ENCODE measurements at places on chromosomes 7 and 10. TPM values are rescaled to one million over a fixed set of nuclear protein-coding genes. Genes with fewer than 3 reads are reported as not detected.

Gene ITIH2
- total RNA-seq, result 0.95 TPM

Gene CRHR2
- total RNA-seq, result not detected

GRCh38 chr10:32731527-32731926, 226.5 kb downstream of the ITGB1 start:
- no peak overlapping the region for H3K4me3 ChIP-seq
- H3K27me3 ChIP-seq, result no peaks in the 10 kb centered on the region
- no peak overlapping the region for H3K27ac ChIP-seq

- H3K4me1 ChIP-seq, result peaks cover 4% of the 10 kb centered on the region
- H3K27ac ChIP-seq, result no peak overlapping the region
- DNase-seq, result no peak
Measured at GRCh38 chr7:16758036-16758435, 4.5 kb downstream of the TSPAN13 start.

DNA sequence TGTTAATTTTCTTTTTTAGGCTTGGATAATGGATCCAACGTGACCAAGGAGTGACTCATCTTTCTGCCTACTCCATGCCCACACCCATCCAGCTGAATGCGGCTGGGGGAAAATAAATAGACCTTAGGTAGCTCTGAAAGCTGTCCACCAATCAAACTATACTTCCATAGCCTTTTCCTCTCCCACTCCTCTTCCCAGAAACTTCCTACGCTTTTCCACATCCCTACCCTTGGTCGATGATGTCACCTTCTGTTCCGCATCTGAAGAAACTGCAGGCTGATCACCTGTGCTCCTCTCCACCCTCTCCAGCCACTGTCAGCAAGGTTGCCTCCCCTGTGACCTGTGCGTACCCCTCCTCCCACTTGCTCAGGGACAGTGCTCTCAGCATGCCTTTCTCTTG, 359.8 kb upstream of the KLF6 start:
- DNase-seq, result no peak
- no peak overlapping the region for H3K4me3 ChIP-seq
- no peak overlapping the region for H3K27ac ChIP-seq
- no peaks in the 10 kb centered on the region for H3K27me3 ChIP-seq

DNA sequence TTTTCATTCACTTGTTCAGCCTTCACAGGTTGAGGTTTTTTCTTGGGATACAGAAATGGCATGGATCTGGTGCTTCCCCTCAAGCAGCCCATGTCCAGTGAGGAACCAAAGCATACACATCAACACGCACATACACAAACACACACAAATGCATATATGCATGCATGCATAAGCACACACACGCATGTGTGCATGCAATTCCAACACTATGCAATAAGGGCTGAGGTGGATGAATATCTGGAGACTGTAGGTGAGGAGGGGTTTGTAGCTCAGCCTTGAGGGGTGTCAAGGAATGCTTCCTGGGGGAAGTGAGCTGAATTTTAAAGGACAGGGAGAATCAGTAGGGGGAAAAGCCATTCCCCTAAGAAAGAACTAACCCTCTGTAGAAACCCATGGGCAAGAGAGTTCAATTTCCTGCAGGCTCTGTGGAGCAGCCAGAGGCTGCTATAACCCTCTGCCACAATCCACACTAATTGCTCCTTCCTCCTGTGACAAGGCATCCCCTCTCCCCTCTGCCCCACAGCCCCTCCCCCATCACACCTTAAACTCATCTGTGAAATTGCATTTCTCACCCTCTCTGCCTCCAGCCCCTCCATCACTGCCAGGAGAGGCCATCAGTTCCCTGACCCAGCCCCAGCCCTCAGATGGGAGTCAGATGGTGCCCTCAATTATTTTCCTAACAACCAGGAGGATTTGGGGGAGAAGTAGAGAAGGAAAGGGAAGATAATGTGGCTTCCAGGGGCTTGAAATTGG, 316.4 kb downstream of the RPS24 start:
- H3K27me3 ChIP-seq, result no peaks in the 10 kb centered on the region
- H3K4me3 ChIP-seq, result no peak overlapping the region
- no peaks in the 10 kb centered on the region for H3K36me3 ChIP-seq
- no peak overlapping the region for H3K27ac ChIP-seq

DNA sequence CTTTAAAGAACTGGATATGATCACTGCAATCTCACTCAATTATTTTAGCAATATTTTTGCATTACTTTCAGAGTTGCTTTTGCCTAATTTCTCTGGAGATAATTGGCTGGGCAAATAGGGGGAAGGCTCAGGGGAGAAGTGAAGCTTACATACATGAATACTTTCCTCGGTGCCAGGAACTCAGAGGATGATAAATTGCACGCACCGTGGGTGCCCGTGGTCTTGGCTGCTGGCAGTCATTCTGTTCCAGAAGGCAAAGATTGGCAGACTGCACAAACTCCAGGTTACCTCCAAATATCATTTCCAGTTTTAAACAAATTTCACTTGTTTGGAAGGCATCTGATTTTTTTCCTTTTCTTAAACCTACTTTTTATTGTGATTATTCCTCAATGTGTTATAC, 197.8 kb upstream of the TMEM72 start:
- DNase-seq, result no peak
- H3K4me3 ChIP-seq, result no peak overlapping the region
- no peaks in the 10 kb centered on the region for H3K36me3 ChIP-seq

GRCh38 chr7:68306692-68307107, 1291.6 kb upstream of the AUTS2 start:
- H3K4me1 ChIP-seq, result no peaks in the 10 kb centered on the region
- H3K4me3 ChIP-seq, result no peak overlapping the region

Gene THAP5
- total RNA-seq, result 41.3 TPM

- no peaks in the 10 kb centered on the region for H3K4me1 ChIP-seq
- no peak overlapping the region for H3K27ac ChIP-seq
- H3K27me3 ChIP-seq, result no peaks in the 10 kb centered on the region
- no peaks in the 10 kb centered on the region for H3K36me3 ChIP-seq
Measured at GRCh38 chr10:55966101-55966500, 395.0 kb downstream of the ZWINT start.

DNA sequence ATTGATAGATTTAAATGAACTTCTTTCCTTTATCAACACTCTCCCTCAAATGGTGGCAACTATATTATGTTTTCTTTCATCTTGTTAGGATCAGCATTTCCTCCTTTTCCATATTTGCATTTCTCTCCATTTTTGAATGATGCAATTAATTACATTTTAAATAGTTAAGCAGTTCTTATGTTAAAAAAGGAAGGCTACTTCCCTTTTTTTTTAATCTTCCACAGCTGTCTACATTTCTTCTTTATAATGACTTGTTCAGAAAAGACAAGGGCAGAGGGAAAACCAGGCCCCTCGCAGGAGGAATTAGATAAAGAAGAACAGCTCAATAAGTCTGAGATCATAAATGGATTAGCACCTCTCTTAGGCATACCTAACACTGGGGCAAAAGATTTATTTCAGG, 208.9 kb downstream of the ARL4A start:
- H3K4me3 ChIP-seq, result no peak overlapping the region
- no peaks in the 10 kb centered on the region for H3K27me3 ChIP-seq
- no peaks in the 10 kb centered on the region for H3K36me3 ChIP-seq
- H3K4me1 ChIP-seq, result no peaks in the 10 kb centered on the region
- no peak overlapping the region for H3K27ac ChIP-seq
- DNase-seq, result no peak

Gene ATOH7
- total RNA-seq, result not detected

DNA sequence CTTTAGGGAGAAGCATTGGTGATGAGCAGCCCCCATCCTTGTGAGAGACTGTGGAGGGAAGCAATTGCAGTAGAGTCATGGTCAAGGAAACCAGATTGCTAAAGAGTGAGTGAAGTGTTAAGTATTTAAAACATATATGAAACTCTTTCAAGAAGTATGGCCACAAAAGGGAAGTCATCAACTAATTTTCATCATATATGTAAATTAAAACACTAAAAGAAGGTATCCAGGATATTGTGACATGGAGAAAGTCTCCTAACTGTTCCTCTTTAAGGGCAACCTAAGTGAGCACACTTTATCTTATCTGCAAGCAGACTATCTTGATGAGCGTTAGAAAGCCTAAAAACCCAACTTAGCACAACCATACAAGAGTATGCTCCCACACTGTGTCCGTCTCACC, 69.7 kb downstream of the CD36 start:
- no peaks in the 10 kb centered on the region for H3K36me3 ChIP-seq
- no peaks in the 10 kb centered on the region for H3K4me1 ChIP-seq
- H3K27ac ChIP-seq, result no peak overlapping the region
- H3K4me3 ChIP-seq, result no peak overlapping the region
- H3K27me3 ChIP-seq, result no peaks in the 10 kb centered on the region
- DNase-seq, result no peak

Gene LIPJ
- not detected for total RNA-seq

Gene ZNF488
- total RNA-seq, result 0.37 TPM
